ENCODE measurements at places on chromosomes 5 and 9.

GRCh38 chr5:28574606-28575005, 1536.2 kb upstream of the CDH9 start:
- no peak for DNase-seq

GRCh38 chr9:89179540-89179894, 899 bp upstream of the SHC3 start:
- DNase-seq, result no peak

DNA sequence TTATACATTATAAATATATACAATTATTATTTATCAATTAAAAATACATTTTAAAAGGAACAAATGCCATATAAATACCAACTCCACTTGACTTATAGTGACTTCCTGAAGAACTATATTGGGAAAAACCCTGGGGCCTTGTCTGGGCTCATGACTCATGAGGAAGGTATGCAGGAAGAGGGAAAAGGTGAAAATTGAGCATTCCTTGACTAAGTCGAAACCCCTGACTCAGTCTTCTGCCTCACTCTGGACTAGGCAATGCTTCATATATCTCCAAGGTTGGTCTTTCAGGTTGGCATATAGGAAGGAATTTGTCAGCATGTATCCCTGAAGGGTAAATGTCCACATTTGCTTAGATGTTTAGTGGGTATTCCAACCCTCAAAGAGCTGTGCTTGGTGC, 78.5 kb downstream of the SH3TC2 start:
- DNase-seq, result no peak

GRCh38 chr5:57215629-57216195, 41.9 kb downstream of the GPBP1 start:
- DNase-seq, result no peak

GRCh38 chr9:22817181-22817580, 370.6 kb downstream of the DMRTA1 start:
- no peak for DNase-seq

GRCh38 chr9:136088939-136089696, 6.0 kb downstream of the NACC2 start:
- no peak for DNase-seq

DNA sequence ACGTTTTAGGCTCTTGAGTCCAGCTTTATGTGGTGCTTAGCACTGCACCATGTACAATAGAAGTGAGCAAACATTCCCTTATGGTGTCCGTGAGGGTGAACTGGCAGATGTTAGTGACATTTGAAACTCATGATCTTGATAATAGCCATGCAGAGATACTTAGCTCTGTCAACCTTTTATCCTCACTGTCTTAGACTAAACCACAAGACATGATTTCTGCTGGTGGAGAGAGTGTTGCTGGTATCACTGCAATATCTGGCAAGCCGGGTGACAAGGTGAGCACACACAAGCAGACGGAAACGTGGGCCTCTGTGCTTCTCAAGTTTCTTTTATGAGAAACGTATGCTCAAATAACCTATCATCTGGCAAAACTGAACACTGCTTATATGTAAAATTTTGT, 68.4 kb downstream of the CAST start:
- no peak for DNase-seq

GRCh38 chr9:27329291-27329690, 32.3 kb upstream of the EQTN start:
- DNase-seq, result no peak

DNA sequence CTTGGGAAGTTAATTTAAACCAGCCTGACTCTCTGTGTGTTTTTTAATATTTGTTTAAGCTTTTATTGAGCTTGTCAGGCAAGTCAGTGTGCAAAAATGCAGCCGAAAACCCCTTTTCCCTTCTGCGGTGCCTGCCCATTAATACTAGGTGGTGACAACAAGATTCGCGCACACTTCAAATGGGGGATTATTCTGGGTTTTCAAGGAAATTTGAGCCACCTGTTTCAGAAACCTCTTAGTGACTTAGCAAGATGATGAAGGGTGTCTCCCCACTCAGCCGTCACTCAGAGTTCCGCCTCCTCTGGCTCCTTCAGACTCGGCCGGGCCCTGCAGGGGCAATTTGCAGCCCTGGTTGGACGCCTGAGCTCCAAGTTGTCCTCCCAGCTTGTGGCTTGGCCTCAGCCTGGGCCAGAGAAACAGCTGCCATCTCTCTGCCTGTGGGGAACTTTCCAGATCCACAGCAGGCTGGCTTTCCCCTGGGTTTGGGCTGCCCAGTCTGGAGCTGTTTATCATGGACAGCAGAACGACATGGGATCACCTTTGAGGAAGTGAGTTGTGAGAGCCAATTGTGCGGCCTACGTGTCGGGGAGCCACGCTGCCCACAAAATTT, 75.9 kb downstream of the SPRY4 start:
- no peak for DNase-seq

GRCh38 chr9:77712533-77713130, 64.5 kb upstream of the GNA14 start:
- DNase-seq, result no peak

DNA sequence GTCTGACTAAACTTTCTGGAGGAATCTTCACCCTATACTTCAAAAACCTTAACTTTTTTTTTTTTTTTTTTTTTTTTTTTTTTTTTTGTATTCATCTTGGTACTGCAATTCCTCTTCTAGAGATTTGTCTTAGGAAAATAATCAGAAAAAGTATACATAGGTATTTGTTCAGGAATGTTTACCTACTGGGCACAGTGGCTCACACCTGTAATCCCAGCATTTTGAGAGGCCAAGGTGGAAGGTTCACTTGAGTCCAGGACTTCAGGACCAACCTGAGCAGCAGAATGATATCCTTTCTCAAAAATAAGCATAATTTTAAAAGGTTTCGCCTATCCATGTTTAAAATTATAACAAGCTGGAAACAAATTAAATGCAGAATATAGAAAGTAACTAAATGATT, 33.3 kb upstream of the NREP start:
- DNase-seq, result no peak

GRCh38 chr5:96483878-96484277, 50.8 kb upstream of the PCSK1 start:
- no peak for DNase-seq

DNA sequence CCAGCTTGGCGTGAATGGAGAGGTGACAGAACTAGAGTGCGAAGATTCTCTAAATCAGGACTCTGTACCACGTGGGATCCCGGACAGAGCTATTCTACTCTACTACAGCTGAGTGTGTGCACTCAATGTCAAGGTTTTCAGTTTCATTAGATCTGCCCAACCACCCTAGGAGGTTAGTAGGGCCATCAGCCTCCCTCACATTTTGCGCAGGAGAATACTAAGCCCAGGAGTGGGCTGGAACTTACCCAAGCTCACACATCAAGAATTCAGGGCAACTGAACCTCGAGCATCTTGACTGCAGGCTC, 68.3 kb upstream of the TBC1D2 start:
- DNase-seq, result no peak

GRCh38 chr5:44875661-44876605, 67.2 kb downstream of the MRPS30 start:
- no peak for DNase-seq

DNA sequence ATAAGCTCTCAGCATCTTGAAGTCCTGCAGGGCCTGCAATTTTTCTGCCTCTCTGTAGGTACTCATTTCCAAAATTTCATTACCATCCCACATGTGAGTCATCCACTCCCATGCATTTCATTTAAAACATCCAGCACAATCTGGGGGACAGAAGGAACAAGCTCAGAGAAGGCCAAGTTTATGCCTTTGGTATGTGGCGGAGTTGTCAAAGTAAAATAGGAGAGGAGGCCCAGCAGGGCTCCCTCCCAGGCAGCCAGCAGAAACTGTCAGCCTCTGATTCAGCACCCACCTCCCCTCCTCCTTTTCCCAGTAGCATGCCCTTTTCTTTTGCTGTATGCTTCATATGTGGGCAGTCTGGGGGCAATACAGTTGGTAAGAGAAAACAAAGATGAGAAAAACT, 126.4 kb upstream of the ZNF366 start:
- DNase-seq, result no peak

- peak; percentile 4 for DNase-seq
Observed at GRCh38 chr5:163846512-163846911, 341.1 kb downstream of the MAT2B start.

Data from SHP77 (cell line).